ENCODE measurements at places on chromosomes 3 and 15.

DNA sequence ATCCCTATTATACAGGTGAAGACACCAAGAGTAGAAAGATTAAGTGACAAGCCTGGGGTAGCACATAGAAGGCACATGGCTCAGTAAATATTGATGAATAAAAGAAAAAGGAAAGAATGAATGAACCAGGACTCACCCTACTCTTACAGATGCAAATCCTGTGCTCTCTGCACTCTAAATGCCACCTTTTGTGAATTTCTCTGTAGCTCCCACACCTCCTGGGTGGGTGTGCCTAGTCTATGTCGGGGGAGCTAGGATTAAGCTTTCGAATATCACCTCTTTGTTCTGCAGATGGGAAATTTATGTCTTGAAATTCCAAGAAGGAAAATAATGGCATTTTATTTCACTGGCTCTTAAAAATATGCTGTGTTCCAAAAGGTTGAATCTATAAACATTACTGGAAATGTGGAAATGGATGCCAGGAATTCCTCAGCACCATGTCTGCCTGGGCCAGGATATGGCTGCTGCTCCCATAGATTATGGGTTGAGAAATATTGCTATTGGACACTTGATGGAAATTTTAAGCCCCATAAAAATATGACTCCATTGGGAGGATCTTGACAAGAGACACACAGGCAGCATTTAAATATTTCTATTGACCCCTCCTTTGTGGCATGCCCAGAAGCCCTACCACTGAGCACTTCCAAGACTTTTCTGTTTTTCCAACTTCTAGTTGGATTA is 43.3 kb downstream of the CCNB2 start:
- no peak for DNase-seq

- no peak for DNase-seq
Observed at GRCh38 chr3:111080413-111080812, 8.8 kb downstream of the NECTIN3 start.

- no peak for DNase-seq
Observed at GRCh38 chr3:66083784-66084213, 45.1 kb upstream of the MAGI1 start.

DNA sequence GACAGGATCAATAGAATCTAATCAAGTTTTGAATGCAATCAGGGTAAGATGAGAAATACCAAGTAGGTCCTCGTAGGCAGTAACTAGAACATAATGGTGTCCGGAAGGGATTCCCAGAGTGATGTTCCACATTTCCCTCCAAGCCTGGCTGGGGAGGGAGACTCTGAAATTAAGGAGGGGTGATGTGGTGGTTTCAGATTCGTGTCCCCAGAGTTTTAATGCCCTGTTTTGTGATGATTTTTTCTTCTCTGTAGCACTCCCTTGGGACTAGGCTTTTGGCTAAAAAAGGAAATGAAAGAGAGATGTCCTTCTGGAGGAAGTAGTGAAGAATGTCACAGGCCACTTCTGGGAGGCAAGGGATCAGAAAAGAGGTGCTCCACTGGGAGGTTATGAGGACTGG is 108.3 kb upstream of the CACNA2D3 start:
- no peak for DNase-seq

DNA sequence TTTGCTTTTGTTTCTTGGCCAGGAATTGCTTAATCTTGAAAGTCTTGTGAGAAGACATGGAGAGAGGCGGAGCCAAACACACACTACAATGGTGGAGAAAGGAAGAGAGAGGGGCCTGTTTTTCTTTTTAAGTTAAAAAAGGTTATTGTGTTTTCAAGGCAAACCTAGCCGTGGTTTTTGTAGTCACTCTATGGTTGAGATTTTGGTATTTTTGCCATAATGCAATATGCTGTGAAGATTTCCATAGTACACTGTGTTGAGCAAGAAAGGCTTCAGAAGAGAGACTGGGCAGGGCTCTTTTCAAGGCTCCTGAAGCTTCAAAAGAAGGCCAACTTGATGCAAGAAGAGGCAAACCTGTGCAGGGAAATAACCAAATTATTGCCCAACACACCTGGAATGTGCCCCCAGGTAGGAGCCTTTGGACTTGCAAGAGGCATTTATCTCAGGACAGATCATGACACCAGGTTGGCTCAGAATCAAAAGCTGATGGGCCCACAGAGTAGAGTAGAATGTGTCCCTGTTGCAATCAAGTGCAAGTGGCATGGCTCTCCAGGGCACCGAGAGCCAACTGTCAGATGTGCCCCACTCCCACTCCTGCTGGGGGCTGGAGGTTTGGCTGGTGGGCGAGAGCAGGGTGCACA is 22.1 kb downstream of the AMOTL2 start:
- DNase-seq = no peak

DNA sequence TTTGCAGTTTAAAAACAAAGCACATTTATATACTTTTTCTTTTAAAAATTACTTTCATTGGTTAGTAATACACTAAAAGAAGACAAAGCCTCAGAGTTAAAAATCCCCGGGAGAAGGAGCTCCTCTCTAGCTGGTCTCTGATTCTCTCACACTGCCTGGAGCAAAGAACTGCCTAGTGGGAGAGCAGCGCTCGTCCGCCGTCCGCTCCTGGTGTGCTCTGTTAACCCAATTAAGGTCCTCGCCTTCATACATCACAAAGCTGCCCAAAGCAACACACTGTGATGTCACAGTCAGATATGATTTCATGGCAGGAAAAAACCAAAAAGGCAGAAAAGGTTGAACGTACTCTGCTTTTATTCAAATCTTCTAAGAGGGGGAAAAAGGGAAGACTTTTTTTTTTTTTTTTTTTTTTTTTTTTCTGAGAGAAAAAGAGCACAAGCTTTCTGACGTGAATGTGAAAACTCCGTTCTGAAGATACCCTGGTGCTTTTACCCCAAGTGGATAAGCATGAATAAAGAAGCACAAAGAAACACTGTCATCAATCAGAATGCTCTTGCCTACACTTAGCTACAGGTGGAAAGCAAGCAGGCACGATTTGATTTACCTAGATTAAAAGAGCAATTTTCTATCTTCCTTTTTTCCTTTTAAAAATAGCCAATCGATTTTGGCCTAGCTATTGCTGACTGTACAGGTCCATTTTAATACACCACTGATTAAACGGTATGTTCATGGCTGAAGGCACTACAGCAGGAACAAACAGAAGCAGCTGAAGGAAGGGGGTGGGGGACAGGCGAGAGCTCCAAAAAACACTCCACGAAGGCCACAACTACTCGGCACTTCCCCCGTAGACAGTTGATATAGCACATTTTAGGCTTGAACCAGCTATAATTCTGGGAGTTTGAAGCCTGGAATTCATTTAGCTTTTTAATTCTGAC is 115.2 kb downstream of the TIGIT start:
- no peak for DNase-seq

GRCh38 chr15:77608774-77609173 is 23.9 kb downstream of the LINGO1 start:
- DNase-seq = no peak

- DNase-seq = no peak
Observed at GRCh38 chr3:75737831-75738493, 47.4 kb downstream of the ZNF717 start.

GRCh38 chr3:185797108-185797881 is 27.5 kb downstream of the IGF2BP2 start:
- DNase-seq = no peak

DNA sequence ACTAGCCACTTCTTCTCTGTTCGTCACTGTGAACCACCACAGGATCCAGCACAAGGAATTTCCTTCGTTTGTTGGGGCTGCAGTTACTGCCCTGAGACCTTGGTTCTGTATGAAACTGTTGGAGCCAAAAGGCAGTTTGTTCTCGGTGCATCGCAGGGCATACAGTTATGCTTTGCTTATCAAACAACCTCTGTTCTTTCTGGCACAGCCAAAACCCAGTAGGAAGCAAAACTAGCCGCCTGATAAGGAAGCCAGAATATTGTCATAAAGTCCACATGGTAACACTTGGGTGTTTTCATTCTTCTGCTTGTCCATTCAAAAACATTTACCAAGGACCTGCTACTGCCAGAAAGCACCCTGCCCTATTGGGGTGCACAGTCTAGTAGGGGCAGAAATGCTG is 116.1 kb downstream of the RAB11A start:
- no peak for DNase-seq

DNA sequence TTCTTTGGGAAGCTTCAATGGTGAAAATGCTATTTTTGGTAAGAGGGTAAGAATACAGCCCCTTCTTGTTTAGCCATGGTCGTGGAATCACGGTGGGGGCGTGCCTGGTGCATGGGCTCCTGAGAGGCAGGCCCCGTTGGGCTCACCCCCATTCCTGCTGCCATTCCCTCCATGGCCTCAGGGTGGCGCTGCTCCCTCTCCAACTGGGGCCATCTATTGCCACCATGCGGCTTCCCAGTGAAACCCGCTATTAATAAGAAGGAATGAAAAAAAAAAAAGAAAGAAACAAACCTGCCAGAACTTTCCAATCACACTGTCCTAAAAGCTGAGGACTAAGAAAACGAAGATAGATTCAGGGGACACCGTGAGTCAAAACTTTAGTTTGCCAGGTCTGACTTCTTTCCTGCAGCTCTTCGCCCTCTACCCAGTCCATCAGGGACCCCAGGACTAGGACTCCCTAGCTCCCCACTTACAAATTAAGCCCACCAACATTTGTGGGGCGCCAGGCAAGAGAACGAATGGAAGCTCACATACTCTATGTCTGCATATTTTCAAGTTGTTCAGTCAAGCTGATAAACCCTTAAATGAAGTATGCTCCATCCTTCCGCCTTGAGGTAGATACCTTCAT is 30.6 kb upstream of the ABHD2 start:
- peak; percentile 90 for DNase-seq

- DNase-seq = no peak
Observed at GRCh38 chr15:68031404-68031803, 22.7 kb upstream of the PIAS1 start.

- DNase-seq = peak; percentile 18
Observed at GRCh38 chr15:25059698-25060471, 105.1 kb downstream of the SNRPN start.

GRCh38 chr3:13671482-13672233 is 122.7 kb downstream of the FBLN2 start:
- no peak for DNase-seq

- no peak for DNase-seq
Observed at GRCh38 chr3:23691357-23691895, 114.3 kb upstream of the UBE2E1 start.

- no peak for DNase-seq
Observed at GRCh38 chr15:66646308-66646707, 55.7 kb upstream of the SMAD6 start.

DNA sequence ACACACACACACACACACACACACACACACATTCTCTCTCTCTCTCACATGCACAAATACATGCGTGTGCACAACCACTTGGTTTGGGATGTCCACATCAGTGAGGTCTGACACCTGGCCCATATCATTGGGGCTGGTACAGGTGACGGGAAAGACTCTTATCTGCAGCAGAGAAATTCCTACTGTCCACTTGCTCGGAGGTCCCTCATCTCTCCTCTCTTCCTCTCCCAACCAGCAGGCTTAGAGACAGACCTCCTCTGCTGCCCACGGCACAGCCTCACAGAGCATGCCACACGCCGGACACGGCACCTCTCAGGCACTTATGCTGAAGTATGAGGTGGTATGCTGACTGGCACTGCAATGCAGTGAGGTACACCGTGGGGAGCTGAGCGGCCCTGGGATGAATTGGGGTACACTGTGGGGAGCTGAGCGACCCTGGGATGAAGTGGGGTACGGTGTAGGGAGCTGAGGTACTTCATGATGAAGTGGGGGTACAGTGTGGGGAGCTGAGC is 41.7 kb downstream of the MAGEF1 start:
- DNase-seq = no peak

GRCh38 chr15:73081321-73081958 is 29.2 kb downstream of the NEO1 start:
- DNase-seq = no peak

GRCh38 chr3:184748219-184749135 is 36.6 kb upstream of the MAGEF1 start:
- no peak for DNase-seq

GRCh38 chr15:63920504-63921175 is 86.9 kb upstream of the HERC1 start:
- DNase-seq = no peak

DNA sequence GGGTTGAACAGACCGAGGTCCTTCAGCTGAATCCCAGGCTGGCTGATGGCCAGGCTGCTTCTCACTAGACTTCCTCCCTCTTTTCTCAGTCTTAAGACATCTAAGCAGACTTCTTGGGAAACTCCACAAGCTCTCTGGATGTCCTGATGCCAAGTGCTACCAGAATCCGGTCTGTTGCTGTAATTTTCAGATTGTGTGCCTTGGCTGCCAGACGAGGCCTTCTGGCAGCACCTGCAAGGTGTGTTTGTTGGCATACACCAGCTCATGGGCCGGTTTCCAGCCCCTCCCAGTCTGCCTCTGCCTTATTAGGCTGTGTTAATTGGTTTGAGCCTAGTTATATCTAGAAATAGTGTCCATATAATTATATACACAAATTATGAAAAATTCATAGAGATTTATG is 120.6 kb downstream of the TNIK start:
- DNase-seq = no peak

GRCh38 chr3:138136201-138136600 is 4.0 kb upstream of the A4GNT start:
- DNase-seq = no peak

GRCh38 chr15:31559786-31560185 is 233.2 kb downstream of the KLF13 start:
- DNase-seq = no peak

GRCh38 chr15:71709808-71710418 is 100.4 kb upstream of the NR2E3 start:
- no peak for DNase-seq

DNA sequence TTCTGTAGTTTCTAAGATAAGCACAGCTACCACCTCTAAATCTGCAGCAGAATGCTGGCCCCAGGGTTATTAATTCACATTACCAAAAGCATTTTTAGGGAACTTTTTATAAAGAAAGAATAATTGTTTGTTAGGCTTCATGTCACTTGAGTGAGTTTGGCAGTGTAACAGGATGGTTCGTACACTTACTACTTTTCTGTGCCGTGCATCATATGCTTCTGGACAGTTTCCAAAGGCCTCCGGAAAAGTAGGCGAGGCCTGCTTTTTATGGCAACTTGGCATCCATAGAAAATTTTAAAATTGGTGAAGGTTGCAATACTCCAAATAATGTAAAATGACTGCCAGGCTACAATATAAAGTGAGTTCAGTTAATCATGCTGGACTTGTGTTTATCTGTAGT is 30.0 kb downstream of the NIPA2 start:
- no peak for DNase-seq

DNA sequence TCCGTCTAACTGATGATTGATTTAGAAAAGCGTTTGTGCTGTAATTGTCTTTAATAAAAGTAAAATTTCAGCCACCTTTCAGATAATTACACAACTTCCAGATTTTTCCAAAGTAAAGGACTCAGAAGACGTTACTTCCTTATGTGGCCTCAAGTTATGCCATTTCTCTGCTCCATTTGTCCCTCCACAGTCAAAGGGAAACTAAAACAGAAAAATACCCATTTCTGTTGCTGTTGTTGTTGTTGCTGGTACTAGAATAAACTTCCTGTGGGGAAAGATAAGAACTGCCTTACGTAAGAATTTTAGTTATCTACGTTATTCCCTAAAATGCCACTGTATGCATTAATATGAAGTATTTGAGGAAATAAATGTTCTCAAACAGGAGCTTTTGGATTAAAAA is 153.9 kb downstream of the P3H2 start:
- DNase-seq = no peak

GRCh38 chr15:62935300-62936081 is 107.1 kb upstream of the TPM1 start:
- no peak for DNase-seq

All from sciatic nerve (tissue), 2 donors.